ENCODE measurements at places on chromosomes 16 and 17. TPM values are rescaled to one million over a fixed set of nuclear protein-coding genes. Genes with fewer than 3 reads are reported as not detected.

TVP23B gene
- 15.9 TPM for total RNA-seq

DNA sequence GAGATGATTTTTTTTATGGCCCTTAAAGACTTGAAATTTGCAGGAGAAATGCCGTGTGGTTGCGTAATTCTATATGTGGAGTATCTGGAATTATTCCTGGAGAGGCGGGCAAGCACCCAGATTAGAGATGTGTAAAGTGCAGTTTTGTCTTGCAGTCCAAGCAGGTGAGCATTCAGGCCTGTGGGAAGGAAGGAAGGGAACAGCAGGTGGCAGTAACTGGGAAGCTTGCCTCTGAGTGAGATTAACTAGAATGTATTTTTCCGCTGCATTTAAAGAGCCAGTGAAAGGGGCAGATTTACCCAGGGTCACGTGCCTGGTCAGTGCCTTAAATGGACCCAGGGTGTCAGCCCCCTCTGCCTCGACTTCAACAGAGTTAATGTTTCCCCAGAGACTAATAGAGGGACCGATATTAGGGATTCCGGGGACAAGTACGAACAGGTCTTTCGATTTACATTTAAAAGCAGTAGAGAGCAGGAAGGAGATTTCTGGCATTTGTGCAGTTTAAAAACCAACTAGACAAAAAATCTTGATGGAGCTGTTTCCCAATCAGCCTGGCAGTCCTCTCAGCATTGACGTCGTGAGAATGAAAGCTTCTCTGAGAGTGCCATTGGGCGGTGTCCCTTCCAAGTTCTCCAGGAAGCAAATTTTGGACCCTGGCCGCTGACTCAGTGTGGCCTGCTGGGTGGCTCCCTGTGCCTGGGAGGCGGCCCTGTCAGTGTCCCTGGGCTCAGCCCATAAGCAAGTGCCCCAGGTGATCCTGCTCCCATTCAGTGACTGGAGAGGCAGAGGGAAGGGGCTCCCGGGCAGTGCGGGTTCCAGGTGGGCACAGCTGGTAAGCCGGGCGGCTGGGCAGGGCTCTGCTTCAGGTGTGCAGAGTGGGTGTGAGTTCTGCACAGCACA is 38.2 kb downstream of the KSR1 start:
- DNase-seq = peak; percentile 84

ARHGDIA gene
- total RNA-seq = 312 TPM

CDH11 gene
- not detected for total RNA-seq

- no peak for DNase-seq
Observed at GRCh38 chr16:56953006-56953405, 8.7 kb upstream of the CETP start.

GRCh38 chr17:78219396-78220150 is 5.5 kb downstream of the BIRC5 start:
- DNase-seq = no peak

DNA sequence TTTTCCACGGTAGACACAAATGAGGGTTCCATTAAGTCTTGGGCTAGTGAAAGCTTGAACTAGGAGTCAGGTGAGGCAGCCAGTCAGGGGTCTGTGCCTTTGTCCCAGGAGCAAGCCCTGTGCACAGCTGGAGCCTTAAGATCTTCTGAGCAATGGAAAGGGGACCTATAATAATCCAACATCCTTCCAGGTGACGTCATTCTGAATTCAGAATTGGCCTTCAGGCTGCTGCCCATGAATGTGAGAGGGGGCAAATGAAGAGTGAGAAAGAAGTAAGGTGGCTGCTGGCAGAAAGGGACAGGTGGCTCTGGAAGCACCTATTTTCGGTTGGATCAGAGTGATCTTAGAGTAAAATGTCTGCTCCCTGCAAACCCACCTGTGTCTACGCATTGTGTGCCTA is 488.1 kb upstream of the CDH5 start:
- no peak for DNase-seq

DNA sequence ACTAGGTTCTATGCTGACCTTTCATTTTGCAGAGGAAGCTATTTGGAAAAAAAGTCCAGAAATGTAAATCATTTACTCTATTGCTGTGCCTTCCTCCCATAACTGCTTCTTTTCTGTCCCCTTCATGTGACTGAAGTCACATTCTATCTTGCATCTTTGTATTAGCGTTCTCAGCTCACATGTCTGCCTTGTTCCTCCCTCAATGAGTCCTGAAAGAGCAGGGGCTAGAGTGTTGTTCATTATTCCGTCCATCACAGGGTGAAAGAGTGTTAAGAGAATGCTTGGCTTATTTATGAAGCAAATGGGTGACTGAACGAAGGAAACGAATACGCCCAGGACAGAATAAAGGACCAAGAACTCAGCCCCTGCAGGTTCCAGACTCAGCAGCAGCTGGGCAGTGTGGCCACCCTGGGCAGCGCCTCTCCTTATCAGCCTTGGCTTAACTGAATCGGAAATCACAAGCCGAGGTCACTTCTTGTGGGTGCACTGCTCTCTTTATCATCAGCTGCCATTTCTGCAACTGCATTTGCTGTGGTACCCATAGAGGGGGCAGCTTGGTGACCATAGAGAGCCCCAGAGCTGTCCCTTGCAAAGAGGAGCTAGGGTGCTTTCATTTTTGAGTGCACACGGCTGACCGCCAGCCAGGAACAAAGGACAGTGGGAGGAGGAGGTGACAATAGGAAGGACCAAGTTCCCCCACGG is 1.8 kb upstream of the PIK3R6 start:
- no peak for DNase-seq

GRCh38 chr17:55133583-55133982 is 131.2 kb upstream of the HLF start:
- no peak for DNase-seq

GRCh38 chr16:59690216-59690615 is 956.1 kb upstream of the GOT2 start:
- no peak for DNase-seq

DNA sequence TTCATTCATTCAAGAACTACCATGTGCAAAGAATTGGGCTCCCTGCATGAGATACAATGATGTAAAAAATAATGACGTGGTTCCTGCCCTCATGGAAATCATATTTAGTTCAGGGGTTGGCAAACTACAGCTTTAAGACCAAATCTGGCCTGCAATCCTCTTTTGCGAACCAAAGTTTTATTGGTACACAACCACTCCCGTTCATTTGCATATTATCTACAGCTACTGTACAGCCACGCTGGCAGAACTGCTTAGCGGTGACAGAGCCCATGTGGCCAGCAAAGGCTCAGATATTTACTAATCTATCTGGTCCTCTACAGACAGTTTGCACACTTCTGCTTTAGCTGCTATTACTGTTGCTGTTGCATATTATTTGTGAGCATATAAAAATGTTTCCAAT is 167.7 kb downstream of the XYLT1 start:
- DNase-seq = no peak

KRTAP4-4 gene
- not detected for total RNA-seq

DNA sequence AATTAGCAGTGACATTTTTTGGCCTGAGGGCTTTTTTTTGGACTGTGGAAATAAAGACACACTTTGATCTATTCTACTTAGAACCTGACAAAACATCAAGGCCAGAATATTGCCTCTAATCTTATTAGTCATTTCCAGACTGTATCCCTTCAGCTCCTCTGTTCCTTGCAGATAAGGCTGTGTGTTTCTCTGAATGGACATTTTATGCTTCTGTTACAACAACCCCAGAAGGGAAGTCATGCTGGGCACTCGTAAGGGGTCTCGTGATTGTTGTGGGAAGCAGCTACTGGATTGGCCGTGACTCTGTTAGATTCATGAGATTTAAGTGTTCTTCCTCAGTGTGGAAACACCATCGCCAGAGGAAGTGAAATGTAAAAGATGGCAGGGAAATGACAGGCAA is 31.6 kb upstream of the HS3ST2 start:
- no peak for DNase-seq

TMEM107 gene
- total RNA-seq = 14.5 TPM

SSTR5 gene
- 5.1 TPM for total RNA-seq

DNA sequence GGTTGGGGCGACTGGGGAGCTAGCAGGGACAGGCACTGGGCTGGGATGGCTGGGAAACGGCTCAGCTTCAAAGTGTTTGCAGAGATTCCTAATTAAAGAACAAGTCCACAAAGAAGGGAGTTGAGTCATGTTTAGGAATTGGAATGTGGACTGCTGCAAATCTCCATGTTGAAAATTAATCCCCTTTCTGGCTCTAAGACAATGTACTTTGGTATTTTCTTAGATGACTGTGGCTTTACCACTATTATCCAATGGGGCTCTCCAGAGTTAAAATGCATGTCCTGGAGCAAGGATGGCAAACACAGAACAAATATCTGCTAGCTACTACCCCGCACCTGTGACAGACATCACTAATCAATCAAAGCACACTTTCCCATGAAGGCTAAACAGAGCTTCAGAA is 22.2 kb upstream of the WSCD1 start:
- DNase-seq = no peak

CRHR1 gene
- total RNA-seq = not detected

GRCh38 chr16:85461814-85462713 is 151.1 kb upstream of the GSE1 start:
- DNase-seq = no peak

GRCh38 chr16:3587547-3588110 is 10.4 kb upstream of the NLRC3 start:
- no peak for DNase-seq

DNA sequence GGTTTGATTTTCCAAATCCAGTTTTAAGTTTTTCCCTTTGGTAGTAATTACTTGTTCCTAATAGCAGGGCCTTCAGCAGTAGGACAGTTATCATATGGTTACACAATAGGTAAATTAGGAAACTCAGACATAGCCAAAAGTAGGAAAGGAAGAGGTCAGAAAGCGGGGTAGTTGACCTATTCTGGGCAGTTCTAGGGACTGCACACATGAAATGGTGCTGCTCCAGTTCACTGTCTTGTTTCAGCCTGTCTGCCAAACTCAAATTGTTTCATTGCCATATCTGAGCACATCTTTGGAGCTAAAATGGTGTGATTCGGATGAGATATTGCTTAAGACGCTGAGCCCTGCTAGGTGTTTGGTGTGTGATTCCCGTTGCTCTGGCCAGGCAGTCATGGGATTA is 56.7 kb downstream of the TANGO6 start:
- DNase-seq = no peak

DNA sequence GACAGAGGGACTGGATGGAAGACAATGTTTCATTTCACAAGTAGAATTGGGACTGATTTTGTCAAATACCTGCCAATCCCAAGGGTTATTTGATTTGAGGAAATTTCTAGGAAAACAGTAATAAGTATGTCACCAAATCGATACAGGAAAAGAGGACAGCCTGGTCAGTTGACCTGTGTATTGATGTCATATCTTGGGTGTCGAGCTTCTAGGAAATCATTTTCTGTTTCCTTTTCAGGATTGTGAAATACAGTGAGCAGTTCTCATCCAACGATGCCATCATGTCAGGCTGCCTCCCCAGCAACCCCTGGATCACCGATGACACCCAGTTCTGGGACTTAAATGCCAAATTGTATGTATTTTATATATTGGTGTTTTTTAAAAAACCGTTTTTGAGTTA is 56.1 kb downstream of the RGS9 start:
- DNase-seq = no peak

NGFR gene
- total RNA-seq = 0.05 TPM

HAP1 gene
- not detected for total RNA-seq

GRCh38 chr17:81035521-81036196 is 708 bp downstream of the BAIAP2 start:
- peak; percentile 44 for DNase-seq

DNA sequence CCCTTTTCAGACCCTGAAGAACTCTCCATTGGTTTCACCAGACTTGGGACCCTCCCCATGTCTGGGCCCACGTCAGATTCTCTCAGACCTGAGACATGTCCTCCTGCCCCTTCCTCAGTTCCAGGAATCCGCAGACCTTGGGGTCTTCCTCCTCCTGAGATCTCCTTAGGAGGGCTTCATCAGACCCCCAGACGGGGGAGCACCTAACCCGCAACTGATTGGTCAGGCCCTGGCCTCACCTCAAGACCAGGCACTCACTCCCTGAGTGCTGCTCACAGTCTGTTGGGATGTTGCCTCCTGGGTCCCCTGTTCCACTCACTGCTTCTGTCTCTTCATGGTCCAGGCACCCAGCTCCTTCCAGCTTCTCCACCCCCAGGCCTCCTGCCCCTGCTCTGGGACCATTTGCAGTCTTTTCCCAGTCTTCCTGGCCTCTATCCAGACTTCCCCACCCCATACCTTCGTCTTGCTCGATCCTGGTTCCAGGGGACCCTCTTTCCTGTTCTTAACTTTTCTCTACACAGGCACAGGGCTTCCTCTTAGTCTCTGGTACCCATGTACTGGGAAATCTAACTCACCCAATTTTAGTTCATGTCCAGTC is 1.2 kb downstream of the GID4 start:
- no peak for DNase-seq
